ENCODE measurements at places on chromosomes 12 and 14. TPM values are rescaled to one million over a fixed set of nuclear protein-coding genes. Genes with fewer than 3 reads are reported as not detected.

The MANSC1 gene
- total RNA-seq: not detected

The MEG3 gene
- total RNA-seq: 26.9 TPM

The EIF2S3B gene
- total RNA-seq: not detected

The MYF5 gene
- total RNA-seq: not detected

The LBHD2 gene
- not detected for total RNA-seq

The KCNC2 gene
- total RNA-seq: not detected

The BMP4 gene
- 26.1 TPM for total RNA-seq

The AMDHD1 gene
- total RNA-seq: 1.7 TPM

The TPPP2 gene
- not detected for total RNA-seq

The MYL6 gene
- 1,635 TPM for total RNA-seq

The ARL1 gene
- total RNA-seq: 44.1 TPM

The SCARB1 gene
- total RNA-seq: 99.4 TPM

The ANO2 gene
- total RNA-seq: 4.5 TPM

The KRT74 gene
- total RNA-seq: not detected

The SLC24A4 gene
- 0.54 TPM for total RNA-seq

The PPP4R4 gene
- total RNA-seq: 2.5 TPM

The SYNDIG1L gene
- not detected for total RNA-seq

The PTPRR gene
- not detected for total RNA-seq

The KCNH3 gene
- total RNA-seq: not detected

The RAB35 gene
- 18.2 TPM for total RNA-seq

The KRT72 gene
- not detected for total RNA-seq

The GLT1D1 gene
- total RNA-seq: not detected

The COX8C gene
- not detected for total RNA-seq

The SDR9C7 gene
- not detected for total RNA-seq

Data from Peyer's patch (tissue), 4 donors.